ENCODE measurements at places on chromosomes 5 and 9. TPM values are rescaled to one million over a fixed set of nuclear protein-coding genes. Genes with fewer than 3 reads are reported as not detected.
A peak's percentile ranks its signal among the peaks of the same experiment; 100 is the strongest.

DNA sequence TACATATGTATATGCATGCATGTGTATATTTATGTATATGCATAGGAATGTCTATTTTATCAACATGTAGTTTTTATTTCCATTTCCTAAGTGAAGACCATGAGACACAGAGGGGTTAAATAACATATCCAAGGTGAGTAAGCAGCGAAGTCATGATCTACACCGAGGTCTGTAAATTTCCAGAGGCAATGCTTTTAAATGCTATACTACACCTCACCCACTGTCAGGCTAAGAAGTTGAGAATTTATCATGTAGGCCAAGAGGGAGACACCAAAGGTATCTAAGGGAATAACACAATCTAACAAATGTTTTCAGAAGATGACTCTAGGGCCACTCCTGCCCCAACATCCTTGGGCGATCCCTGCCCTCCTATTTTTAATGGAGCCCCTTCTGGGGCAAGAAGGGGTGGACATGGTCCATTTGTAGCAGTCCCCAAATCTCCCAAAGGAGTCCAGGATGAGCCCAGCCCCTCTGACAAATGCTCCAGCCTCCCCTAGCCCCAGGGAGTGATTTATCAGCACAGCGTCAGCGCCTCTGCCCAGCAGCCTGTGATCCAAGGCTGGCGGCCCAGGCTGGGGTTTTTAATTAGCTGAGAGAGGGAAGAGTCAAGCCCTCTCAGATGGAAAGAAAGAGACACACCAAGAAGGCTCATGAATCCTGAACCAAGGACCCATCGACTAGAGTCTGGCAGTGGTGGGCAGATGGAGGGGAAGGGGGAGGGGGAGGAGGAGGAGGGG, 339.9 kb downstream of the ASTN2 start:
- H3K27ac ChIP-seq: no peak overlapping the region
- H3K27me3 ChIP-seq: no peaks in the 10 kb centered on the region
- H3K4me3 ChIP-seq: no peak overlapping the region
- no peak for DNase-seq
- no peaks in the 10 kb centered on the region for H3K4me1 ChIP-seq

- no peak overlapping the region for H3K27ac ChIP-seq
- H3K4me1 ChIP-seq: peaks cover 34% of the 10 kb centered on the region
- H3K27me3 ChIP-seq: no peaks in the 10 kb centered on the region
- H3K36me3 ChIP-seq: peaks cover 8% of the 10 kb centered on the region
- no peak overlapping the region for H3K4me3 ChIP-seq
- no peak for DNase-seq
Observed at GRCh38 chr5:136046246-136046645, 17.5 kb downstream of the TGFBI start.

- DNase-seq: no peak
- no peak overlapping the region for H3K27ac ChIP-seq
- H3K36me3 ChIP-seq: no peaks in the 10 kb centered on the region
- no peak overlapping the region for H3K4me3 ChIP-seq
Observed at GRCh38 chr9:121807069-121807822, 155.8 kb downstream of the DAB2IP start.

DNA sequence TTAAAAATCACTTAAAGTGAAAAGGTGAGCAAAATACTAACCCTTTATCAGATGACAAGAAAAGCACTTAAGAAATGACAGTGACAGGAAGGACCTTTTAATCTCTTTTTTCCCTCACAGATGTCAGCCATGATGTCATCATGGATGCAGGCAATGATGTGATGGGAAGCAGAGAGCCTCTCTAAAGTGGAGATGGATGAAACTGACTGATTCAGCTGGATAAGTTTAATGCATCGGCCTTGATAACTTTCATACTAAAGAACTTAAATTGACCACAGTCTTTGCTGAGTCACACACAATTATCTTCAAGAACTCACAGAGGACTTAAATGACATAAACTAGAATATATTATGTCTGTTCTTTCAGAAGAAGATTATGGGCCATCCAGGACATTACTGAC, 153.2 kb upstream of the FGF10 start:
- no peaks in the 10 kb centered on the region for H3K36me3 ChIP-seq
- no peaks in the 10 kb centered on the region for H3K4me1 ChIP-seq
- DNase-seq: no peak
- no peaks in the 10 kb centered on the region for H3K27me3 ChIP-seq
- H3K4me3 ChIP-seq: no peak overlapping the region

DNA sequence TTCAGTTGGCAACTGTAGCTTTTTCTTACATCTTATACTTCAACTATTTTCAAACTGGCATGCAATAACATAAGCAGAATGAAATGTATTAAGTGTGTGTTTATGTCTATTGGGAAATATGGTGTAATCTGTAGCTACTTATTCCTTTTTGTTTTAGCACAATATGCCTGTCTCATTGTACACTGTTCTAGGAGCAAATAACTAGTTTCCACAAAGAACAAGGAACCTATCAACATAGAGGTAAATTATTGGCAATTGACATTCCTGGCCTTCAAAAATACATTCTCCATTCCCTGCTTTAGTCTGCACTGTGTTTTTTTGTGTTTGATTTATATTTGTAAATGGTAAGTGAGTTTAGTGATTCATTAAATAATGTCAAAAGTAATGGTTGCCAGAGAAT, 75.7 kb downstream of the FBXL7 start:
- H3K4me1 ChIP-seq: no peaks in the 10 kb centered on the region
- H3K4me3 ChIP-seq: no peak overlapping the region

GRCh38 chr5:135814316-135814715, 20.1 kb upstream of the SLC25A48 start:
- no peak overlapping the region for H3K27ac ChIP-seq
- peaks cover 87% of the 10 kb centered on the region for H3K27me3 ChIP-seq
- H3K4me1 ChIP-seq: no peaks in the 10 kb centered on the region
- no peak for DNase-seq

GRCh38 chr9:5448461-5449435, 1.6 kb upstream of the CD274 start:
- peak overlapping the region; percentile 30 for H3K27ac ChIP-seq
- DNase-seq: no peak
- H3K36me3 ChIP-seq: peaks cover 7% of the 10 kb centered on the region
- peaks cover 33% of the 10 kb centered on the region for H3K4me1 ChIP-seq
- no peaks in the 10 kb centered on the region for H3K27me3 ChIP-seq

DNA sequence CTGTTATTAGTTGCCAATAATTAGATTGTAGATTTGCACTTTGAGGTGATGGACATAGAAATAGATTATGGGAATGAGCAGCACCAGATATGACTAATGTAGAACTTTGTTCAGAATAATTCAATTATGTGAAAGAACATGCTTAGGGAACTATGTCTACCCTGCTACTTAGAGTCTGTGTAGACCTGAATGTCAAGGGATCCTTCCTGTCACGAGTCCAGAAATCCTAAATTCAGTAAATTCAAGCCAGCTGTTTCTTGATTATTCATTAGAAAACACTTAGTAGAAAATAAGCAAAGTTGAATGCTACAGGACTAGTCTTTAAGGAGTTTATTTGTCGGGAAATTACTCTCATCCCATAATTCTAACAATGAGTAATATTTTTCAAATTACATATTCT, 887.3 kb upstream of the SEMA6A start:
- H3K27me3 ChIP-seq: no peaks in the 10 kb centered on the region
- no peak for DNase-seq
- H3K36me3 ChIP-seq: no peaks in the 10 kb centered on the region
- no peak overlapping the region for H3K4me3 ChIP-seq
- no peak overlapping the region for H3K27ac ChIP-seq
- H3K4me1 ChIP-seq: no peaks in the 10 kb centered on the region

Gene HAVCR2
- 0.17 TPM for total RNA-seq

Gene SHC3
- 2.3 TPM for total RNA-seq

Gene INPP5E
- 11.3 TPM for total RNA-seq

Gene SPAAR
- total RNA-seq: not detected

Gene CKMT2
- 0.24 TPM for total RNA-seq

Gene IL9
- total RNA-seq: not detected

Gene TPPP
- 0.38 TPM for total RNA-seq

Gene CNTNAP3B
- 35.5 TPM for total RNA-seq
